ENCODE measurements at places on chromosomes 11 and 22. TPM values are rescaled to one million over a fixed set of nuclear protein-coding genes. Genes with fewer than 3 reads are reported as not detected.

FAM89B gene
- 27.9 TPM for polyA plus RNA-seq

MYO18B gene
- 0.29 TPM for polyA plus RNA-seq

TMEM151A gene
- polyA plus RNA-seq: 0.01 TPM

CLTCL1 gene
- polyA plus RNA-seq: 2.8 TPM

ACR gene
- 0.20 TPM for polyA plus RNA-seq

CECR2 gene
- polyA plus RNA-seq: 0.33 TPM

SERPING1 gene
- 99.3 TPM for polyA plus RNA-seq

MRGPRX3 gene
- 0.33 TPM for polyA plus RNA-seq

FAM181B gene
- polyA plus RNA-seq: 0.29 TPM

C22orf42 gene
- polyA plus RNA-seq: not detected

GRIK4 gene
- polyA plus RNA-seq: 0.12 TPM

OR56A5 gene
- not detected for polyA plus RNA-seq

FIBP gene
- 38.1 TPM for polyA plus RNA-seq

ISX gene
- not detected for polyA plus RNA-seq

SERPINH1 gene
- polyA plus RNA-seq: 27.1 TPM

MMP11 gene
- 0.49 TPM for polyA plus RNA-seq

MAP6 gene
- 1.6 TPM for polyA plus RNA-seq

ANKK1 gene
- polyA plus RNA-seq: 0.67 TPM

HTR3A gene
- polyA plus RNA-seq: not detected
